Lung (tissue), 17 donors: ENCODE measurements at places on chromosomes 1 and 21. TPM values are rescaled to one million over a fixed set of nuclear protein-coding genes. Genes with fewer than 3 reads are reported as not detected.
A peak's percentile ranks its signal among the peaks of the same experiment; 100 is the strongest.

Gene DUSP23
- total RNA-seq: 74.9 TPM

Gene SLC44A5
- 1.6 TPM for total RNA-seq

- H3K4me3 ChIP-seq: peak overlapping the region; percentile 57
- peak overlapping the region; percentile 96 for H3K27ac ChIP-seq
- H3K27me3 ChIP-seq: no peaks in the 10 kb centered on the region
- peaks cover 45% of the 10 kb centered on the region for H3K4me1 ChIP-seq
Observed at GRCh38 chr1:203629507-203630082, 3.0 kb downstream of the ATP2B4 start.

GRCh38 chr21:37945036-37945435 is 28.8 kb upstream of the KCNJ6 start:
- H3K36me3 ChIP-seq: no peaks in the 10 kb centered on the region
- no peak for DNase-seq
- no peak overlapping the region for H3K4me3 ChIP-seq
- no peaks in the 10 kb centered on the region for H3K4me1 ChIP-seq
- no peaks in the 10 kb centered on the region for H3K27me3 ChIP-seq

Gene ACOT11
- 12.2 TPM for total RNA-seq

GRCh38 chr1:107358619-107359327 is 217.9 kb downstream of the NTNG1 start:
- H3K27me3 ChIP-seq: no peaks in the 10 kb centered on the region
- no peaks in the 10 kb centered on the region for H3K36me3 ChIP-seq
- H3K27ac ChIP-seq: no peak overlapping the region
- H3K4me1 ChIP-seq: no peaks in the 10 kb centered on the region
- no peak overlapping the region for H3K4me3 ChIP-seq

- no peak for DNase-seq
- H3K27me3 ChIP-seq: peaks cover 4% of the 10 kb centered on the region
- H3K4me3 ChIP-seq: no peak overlapping the region
- H3K27ac ChIP-seq: no peak overlapping the region
- H3K4me1 ChIP-seq: no peaks in the 10 kb centered on the region
Observed at GRCh38 chr1:31549809-31550620, 26.3 kb upstream of the TINAGL1 start.

DNA sequence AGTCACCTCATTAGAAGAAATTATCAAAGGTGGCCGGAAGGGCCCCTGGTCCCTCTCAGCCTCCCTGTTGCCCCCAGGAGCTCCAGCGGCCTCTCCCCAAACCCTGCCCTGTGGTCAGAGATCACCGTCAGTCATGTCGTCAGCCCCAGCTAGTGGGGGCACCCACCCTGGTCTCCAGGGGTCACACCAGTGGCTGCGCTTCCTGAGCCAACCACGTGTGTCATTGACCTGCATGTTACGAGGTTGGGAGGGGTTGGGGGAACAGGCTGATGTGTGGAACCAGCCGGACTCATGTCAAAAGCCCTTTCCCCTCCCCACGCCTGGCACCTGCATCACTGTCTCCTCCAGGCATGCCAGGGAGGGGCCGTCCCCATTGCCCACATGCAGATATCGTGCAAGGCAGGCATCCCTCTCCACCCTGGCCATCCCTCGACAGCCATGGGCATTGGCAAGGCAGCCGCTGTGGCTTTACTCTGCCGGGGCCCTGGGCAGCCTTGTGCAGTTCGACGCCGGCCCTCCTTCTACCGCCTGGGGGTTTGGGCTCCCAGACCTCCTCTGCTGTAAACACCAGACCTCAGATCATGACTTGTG is 128.7 kb downstream of the CRYAA start:
- no peaks in the 10 kb centered on the region for H3K27me3 ChIP-seq
- no peak overlapping the region for H3K4me3 ChIP-seq
- no peaks in the 10 kb centered on the region for H3K36me3 ChIP-seq
- DNase-seq: no peak

DNA sequence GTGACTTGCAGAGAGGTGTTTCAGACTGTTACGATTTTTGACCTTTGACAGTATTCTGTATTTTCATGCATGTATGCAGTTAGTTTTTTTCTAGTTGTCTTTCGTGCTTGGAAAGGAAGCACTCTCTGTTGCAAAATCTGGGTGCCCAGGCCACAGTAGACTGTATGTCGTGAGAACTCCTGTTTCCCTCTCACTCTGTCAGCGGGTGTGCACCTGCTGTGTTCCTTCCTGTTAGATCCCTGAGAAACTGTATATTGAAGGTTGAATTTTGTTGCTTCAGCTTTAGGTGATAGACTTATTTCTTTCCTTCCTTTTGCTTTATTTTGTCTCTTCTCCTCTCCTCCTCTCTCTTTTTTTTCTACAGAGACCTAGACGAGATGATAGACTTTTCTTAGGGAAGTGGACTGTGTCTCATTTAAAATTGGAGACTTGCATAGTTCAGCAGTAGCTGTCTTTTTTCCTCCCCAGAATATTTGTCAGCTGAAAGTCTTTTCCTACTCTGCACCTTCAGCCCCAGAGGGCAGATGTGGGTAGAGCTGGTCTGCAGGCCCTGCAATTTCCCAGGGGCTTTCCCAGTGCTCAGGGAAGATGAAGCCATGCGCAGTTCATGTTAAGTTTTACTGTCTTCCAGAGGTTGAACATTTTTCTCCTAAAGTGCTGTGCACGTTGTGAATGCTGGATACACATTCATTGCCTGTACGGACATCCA is 1.4 kb downstream of the TRAPPC10 start:
- no peaks in the 10 kb centered on the region for H3K27me3 ChIP-seq
- no peak for DNase-seq
- H3K4me1 ChIP-seq: peaks cover 6% of the 10 kb centered on the region
- peak overlapping the region; percentile 57 for H3K27ac ChIP-seq
- H3K36me3 ChIP-seq: no peaks in the 10 kb centered on the region
- H3K4me3 ChIP-seq: peak overlapping the region; percentile 90

Gene DCDC2B
- 7.2 TPM for total RNA-seq

DNA sequence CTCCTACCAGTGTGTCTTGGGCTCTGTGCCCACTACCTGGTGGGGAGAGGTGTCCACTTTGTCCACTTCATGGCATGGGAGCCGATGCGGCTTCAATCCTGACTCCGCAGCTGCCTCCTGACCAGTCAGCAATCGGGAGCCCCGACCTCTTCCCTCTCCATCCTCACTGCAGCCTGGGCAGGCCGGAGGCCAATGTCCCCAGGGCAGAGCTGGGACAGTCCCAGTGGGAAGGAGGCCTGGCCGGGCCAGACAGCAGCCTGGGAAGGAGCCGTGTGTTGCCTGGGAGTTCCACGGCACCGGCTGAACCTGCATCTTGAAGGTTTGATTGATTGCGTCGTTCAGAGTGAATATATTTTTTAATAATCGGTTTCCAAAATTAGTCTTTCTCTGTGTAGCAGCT is 330.9 kb upstream of the VAMP3 start:
- no peaks in the 10 kb centered on the region for H3K4me1 ChIP-seq
- no peaks in the 10 kb centered on the region for H3K27me3 ChIP-seq
- H3K4me3 ChIP-seq: no peak overlapping the region
- DNase-seq: no peak
- no peaks in the 10 kb centered on the region for H3K36me3 ChIP-seq
- H3K27ac ChIP-seq: no peak overlapping the region

DNA sequence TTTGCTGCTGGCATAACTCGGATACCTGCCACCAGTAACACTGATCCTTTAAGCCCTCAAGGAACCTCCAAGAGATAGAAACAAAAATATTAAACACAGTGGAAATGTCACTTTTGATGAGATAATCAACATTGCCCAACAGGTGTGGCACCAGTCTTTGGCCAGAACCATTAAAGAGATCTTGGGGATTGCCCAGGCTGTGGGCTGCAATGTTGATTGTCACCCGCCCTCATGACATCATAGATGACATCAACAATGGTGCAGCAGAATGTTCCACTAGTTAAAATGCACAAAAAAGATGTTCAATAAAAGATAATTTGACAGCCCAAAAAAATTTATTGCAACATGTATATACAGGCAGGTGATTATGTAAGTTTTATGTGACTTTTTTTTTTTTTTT is 20.2 kb upstream of the ZMYM1 start:
- no peak for DNase-seq
- no peak overlapping the region for H3K27ac ChIP-seq
- H3K4me3 ChIP-seq: no peak overlapping the region
- H3K36me3 ChIP-seq: no peaks in the 10 kb centered on the region
- H3K27me3 ChIP-seq: no peaks in the 10 kb centered on the region
- H3K4me1 ChIP-seq: no peaks in the 10 kb centered on the region

DNA sequence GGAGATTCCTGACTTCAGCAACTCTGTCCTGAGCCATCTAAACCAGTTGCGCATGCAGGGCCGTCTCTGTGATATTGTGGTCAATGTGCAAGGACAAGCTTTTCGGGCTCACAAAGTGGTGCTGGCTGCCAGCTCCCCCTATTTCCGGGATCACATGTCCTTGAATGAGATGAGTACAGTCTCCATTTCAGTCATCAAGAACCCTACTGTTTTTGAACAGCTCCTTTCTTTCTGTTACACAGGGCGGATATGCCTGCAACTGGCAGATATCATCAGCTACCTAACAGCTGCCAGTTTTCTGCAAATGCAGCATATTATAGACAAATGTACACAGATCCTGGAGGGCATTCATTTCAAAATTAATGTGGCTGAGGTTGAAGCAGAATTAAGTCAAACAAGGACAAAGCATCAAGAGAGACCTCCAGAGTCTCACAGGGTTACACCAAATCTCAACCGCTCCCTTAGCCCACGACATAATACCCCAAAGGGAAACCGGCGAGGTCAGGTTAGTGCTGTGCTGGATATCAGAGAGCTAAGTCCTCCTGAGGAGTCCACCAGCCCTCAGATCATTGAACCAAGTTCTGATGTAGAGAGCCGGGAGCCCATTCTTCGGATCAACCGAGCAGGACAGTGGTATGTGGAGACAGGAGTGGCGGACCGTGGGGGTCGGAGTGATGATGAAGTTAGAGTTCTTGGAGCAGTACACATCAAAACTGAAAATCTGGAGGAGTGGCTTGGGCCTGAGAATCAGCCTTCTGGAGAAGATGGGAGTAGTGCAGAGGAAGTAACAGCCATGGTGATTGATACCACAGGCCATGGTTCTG is 2.3 kb downstream of the ZBTB37 start:
- no peak overlapping the region for H3K4me3 ChIP-seq
- H3K4me1 ChIP-seq: peaks cover 9% of the 10 kb centered on the region
- peaks cover 41% of the 10 kb centered on the region for H3K36me3 ChIP-seq
- H3K27me3 ChIP-seq: no peaks in the 10 kb centered on the region

Gene FOXD3
- total RNA-seq: not detected

DNA sequence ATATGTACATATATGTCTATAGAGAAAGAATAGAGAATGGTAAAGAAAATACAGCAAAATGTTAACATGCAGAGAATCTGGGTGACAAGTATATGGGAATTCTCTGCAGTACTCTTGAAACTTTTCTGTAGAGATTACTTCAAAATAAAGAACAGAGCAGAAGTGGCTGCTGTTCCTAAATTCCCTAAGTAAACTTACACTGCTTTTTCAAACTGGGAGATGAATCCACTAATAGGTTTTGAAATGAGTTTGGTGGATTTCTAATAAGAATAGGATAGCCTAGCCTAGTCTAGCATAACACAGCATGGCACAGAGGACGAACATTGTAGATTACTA is 450 bp upstream of the CR2 start:
- DNase-seq: no peak
- no peak overlapping the region for H3K4me3 ChIP-seq
- no peaks in the 10 kb centered on the region for H3K36me3 ChIP-seq
- no peaks in the 10 kb centered on the region for H3K4me1 ChIP-seq

- no peak for DNase-seq
- peaks cover 34% of the 10 kb centered on the region for H3K4me1 ChIP-seq
- H3K27me3 ChIP-seq: no peaks in the 10 kb centered on the region
- no peak overlapping the region for H3K4me3 ChIP-seq
- peak overlapping the region; percentile 44 for H3K27ac ChIP-seq
- no peaks in the 10 kb centered on the region for H3K36me3 ChIP-seq
Observed at GRCh38 chr1:12464045-12464461, 154.0 kb downstream of the DHRS3 start.

- H3K4me3 ChIP-seq: no peak overlapping the region
- H3K4me1 ChIP-seq: no peaks in the 10 kb centered on the region
- DNase-seq: no peak
- H3K27ac ChIP-seq: no peak overlapping the region
Observed at GRCh38 chr1:89310505-89310904, 37.8 kb upstream of the GBP5 start.

Gene MSH4
- 0.40 TPM for total RNA-seq

GRCh38 chr1:188670837-188671236 is 1806.8 kb downstream of the BRINP3 start:
- no peak overlapping the region for H3K4me3 ChIP-seq
- no peaks in the 10 kb centered on the region for H3K27me3 ChIP-seq
- no peak overlapping the region for H3K27ac ChIP-seq
- H3K4me1 ChIP-seq: no peaks in the 10 kb centered on the region
- H3K36me3 ChIP-seq: no peaks in the 10 kb centered on the region

Gene CYB561D1
- total RNA-seq: 3.4 TPM

DNA sequence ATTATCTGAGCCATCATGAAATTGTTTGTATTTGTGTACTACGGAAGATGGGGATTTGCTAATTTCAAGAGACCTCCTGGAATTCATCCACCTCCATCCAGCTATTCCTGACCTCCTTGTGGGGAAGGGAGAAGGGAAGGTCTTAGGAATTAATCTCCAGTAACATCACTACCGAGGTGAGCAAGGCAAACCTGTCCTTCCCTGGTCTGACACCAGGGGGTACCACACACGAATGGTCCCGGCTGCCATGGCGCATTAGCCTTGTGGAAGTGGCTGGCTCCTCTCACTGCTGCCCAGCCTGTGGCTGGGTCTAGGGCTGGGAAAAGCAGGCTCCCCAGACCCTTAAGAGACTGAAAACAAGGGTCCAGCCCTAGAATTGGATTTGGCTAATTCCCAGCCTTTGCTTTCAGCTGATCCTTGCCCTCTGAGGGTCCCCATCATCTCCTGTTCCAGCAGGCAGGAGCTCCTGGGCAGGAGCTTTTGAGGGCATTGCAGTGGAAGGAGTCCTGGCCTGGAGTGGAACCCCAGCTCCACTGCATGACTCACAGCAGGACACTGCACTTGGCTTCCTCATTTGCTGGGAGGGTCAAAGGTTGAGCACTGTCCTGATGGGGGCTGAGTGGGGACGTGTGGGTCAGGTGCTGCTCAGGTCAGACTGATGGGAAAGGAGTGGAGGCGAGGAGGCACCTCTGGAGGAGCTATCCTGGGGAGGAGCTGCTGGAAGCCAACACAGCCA is 34.8 kb downstream of the RIMS3 start:
- peak; percentile 21 for DNase-seq
- no peaks in the 10 kb centered on the region for H3K27me3 ChIP-seq
- H3K27ac ChIP-seq: no peak overlapping the region

DNA sequence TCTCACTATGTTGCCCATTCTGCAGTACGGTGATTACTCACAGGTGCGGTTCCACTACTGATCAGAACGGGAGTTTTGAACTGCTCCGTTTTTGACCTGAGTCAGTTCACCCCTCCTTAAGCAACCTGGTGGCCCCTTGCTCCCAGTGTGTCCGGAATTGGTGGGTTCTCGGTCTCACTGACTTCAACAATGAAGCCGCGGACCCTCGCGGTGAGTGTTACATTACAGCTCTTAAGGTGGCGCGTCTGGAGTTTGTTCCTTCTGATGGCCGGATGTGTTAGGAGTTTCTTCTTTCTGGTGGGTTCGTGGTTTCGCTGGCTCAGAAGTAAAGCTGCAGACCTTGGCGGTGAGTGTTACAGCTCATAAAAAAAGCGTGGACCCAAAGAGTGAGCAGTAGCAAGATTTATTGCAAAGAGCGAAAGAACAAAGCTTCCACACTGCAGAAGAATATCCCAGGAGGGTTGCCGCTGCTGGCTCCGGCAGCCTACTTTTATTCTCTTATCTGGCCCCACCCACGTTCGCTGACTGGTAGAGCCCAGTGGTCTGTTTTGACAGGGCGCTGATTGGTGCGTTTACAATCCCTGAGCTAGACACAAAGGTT is 17.6 kb upstream of the PARP1 start:
- H3K4me3 ChIP-seq: no peak overlapping the region
- peaks cover 2% of the 10 kb centered on the region for H3K4me1 ChIP-seq
- no peak for DNase-seq
